ENCODE measurements at places on chromosomes 7 and 10. TPM values are rescaled to one million over a fixed set of nuclear protein-coding genes. Genes with fewer than 3 reads are reported as not detected.

Gene NOC3L
- total RNA-seq: 18.7 TPM

Gene GPR158
- not detected for total RNA-seq

Gene RASA4B
- 0.59 TPM for total RNA-seq

Gene SHH
- not detected for total RNA-seq

Gene TRIM4
- 15.6 TPM for total RNA-seq

Gene GNGT1
- not detected for total RNA-seq

Gene FAM171A1
- total RNA-seq: 22.0 TPM

Gene SMURF1
- 9.4 TPM for total RNA-seq

Gene C10orf105
- not detected for total RNA-seq

Gene SUN3
- not detected for total RNA-seq

Gene LDB3
- 0.15 TPM for total RNA-seq

Gene PALD1
- total RNA-seq: 1.3 TPM

Gene MMP21
- not detected for total RNA-seq

Gene AZGP1
- under 0.01 TPM for total RNA-seq

Gene HOXA6
- total RNA-seq: 3.9 TPM

Gene FGL2
- 0.15 TPM for total RNA-seq

Gene PTF1A
- total RNA-seq: not detected

Gene SAP25
- total RNA-seq: 0.34 TPM

Gene VPS50
- total RNA-seq: 10.6 TPM

Gene NUPR2
- not detected for total RNA-seq

Gene TET1
- 1.8 TPM for total RNA-seq

Gene VSTM4
- 0.74 TPM for total RNA-seq

Gene NOM1
- 7.6 TPM for total RNA-seq

Gene PTPN20
- 0.45 TPM for total RNA-seq

Gene RASSF4
- total RNA-seq: 6.1 TPM

Gene PLCE1
- total RNA-seq: 3.5 TPM

Gene BICC1
- 12.1 TPM for total RNA-seq

Gene ZEB1
- 22.7 TPM for total RNA-seq

Gene CLRN3
- total RNA-seq: not detected

Gene CYP2E1
- not detected for total RNA-seq

Gene HOXA13
- not detected for total RNA-seq

Gene MYO3A
- total RNA-seq: not detected

Gene FKBP9
- total RNA-seq: 127 TPM

Gene ANKRD22
- not detected for total RNA-seq

Gene WEE2
- total RNA-seq: not detected

Gene OR13A1
- total RNA-seq: not detected

Gene TBXAS1
- total RNA-seq: 2.2 TPM

Gene CBX3
- 108 TPM for total RNA-seq

Gene NPSR1
- total RNA-seq: not detected

Gene HOXA3
- total RNA-seq: 2.9 TPM

Gene EBF3
- 1.5 TPM for total RNA-seq

Gene KIAA1549
- total RNA-seq: 1.0 TPM

Gene TMEM26
- total RNA-seq: 0.89 TPM

Gene SPDYE9
- not detected for total RNA-seq
